ENCODE measurements at places on chromosomes 5 and 9.

- no peak for DNase-seq
These were observed 165.6 kb upstream of the IER5L start for GRCh38 chr9:129343424-129344375.

DNA sequence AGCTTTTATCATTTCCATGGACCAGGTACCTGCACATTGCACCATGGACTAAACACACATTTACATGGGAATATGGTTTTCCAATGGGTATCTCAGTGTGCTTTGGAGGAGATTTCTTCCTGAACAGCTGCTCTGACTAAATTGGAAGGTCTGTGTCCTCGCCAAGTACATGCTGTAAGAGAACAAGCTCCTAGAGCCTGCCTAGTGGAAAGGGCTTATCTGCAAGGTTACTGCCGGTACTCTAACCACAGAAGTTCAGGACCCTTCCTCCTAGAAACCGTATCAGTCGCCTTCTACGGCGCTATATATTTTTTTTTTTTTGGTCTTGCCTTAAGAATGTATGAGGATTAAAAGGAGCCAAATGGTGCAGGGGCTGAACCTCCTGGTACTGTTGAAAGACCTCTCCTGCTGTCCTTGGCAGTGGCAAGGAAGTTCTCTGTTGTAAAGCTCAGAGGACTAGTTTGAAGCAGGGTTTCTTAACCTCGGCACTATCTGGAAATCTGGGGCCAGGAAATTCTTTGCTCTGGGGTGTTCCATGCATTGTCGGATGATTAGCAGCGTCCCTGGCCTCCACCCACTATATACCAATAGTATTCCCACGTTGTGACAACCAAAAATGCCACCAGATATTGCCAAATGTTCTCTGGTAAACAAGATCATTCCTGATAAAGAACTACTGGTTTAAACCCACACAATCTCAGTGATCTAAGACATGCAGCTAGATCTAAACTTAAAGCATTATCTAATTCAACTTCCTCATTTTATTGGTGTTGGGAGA lies 107.4 kb downstream of the FBXO38 start:
- no peak for DNase-seq

DNA sequence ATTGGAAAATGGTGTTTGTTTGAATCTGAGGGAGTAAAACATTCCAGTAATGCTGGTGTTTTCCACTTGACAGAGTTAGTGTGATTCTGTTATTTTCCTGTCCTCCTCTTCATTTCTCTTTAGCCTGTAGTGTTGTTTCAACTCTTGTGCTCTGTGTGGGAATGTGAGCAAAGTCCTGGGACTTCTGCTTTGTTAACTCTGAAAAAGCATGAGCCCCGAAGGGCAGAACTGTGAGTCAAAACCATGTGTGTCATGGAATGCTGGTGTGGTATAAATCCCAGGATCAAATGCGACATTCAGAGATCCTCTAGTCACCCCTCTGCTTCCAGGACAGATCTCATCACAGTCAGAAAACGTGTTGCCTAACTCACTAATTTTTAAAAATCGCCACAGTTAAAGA lies 8.9 kb downstream of the F2R start:
- no peak for DNase-seq

DNA sequence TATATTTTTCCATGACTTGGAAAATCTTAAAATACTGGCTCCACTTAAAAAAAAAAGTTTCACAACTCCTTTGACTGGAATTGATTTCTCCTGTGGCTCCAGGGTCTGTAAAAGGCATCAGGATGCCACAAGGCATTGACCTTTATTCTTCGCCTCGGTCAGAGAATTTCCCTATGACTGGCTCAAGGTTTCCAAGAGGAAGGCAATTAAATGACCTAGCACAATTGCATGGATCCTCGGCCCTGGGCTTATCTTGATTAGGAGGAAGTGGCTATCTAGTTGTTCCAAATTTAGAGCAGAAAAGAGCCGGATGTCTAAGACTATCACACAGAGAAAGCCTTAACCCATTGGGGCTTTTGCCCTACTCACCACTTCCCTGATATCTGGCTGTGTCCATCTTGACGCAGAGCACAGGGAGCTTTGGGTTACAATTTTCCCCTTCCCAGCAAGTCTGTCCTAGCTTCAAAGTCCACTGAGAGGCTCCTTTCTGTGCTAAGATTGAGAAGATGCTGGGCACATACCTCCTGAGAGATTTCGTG lies 56.9 kb upstream of the COL15A1 start:
- no peak for DNase-seq

DNA sequence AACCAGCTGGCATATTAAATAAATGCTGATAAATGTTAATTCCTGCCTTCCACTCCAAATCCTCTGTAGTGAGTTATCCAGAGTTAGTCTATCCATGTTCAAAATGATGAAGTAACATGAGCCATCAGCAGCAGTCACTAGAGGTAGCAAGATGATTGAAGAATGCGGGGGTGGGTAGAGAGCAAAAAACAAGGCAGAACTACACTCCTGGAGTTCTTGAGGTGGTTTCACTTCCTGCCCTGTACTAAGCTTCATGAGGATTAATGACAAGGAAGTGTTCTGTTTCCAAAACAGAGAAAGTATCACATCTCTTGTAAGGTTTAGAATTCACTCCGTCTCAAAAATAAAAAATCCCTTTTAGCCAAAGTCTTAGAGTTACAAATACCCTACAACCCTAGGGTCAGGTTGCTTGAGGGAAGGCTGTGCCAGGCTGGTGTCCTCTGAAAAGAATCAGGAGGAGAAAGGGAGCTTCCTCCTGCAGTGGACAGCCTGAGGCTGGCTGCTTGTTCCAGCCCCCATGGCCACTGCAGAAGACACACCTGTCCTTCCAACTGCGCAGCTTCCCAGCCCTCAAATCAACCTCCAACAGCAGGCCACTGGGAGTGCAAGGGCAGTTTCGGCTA lies 180.2 kb downstream of the DENND1A start:
- DNase-seq: no peak

DNA sequence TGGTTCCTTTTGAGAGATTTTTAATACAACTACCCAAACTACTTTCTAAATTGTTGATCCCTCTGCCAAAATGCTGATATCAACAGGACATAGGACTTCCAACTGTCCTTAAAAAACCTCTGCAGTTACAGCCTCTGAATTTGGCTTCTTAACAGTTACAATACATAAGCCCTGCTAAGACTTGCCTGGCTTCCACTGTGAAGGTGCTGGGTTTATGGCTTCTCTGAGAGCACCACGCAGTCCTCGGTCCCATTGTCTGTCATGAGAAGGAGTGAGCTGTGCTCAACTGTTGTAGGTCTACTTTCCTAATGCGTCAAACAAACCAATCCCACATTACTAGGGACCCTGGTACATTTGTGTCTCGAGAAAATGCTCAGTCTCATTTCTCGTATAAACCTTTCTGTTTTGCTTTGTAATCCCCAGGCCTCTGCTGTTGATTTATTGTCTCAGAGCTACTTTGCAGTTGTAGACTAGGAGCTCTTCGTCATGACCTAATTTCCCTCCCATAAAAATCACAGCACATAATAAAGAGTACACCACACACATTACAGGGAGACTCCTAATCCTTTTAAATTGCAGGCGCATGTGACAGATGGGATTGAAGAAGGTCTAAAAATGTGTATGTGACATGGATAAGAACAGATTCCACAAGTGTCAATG lies 274.9 kb downstream of the NR3C1 start:
- DNase-seq: no peak

DNA sequence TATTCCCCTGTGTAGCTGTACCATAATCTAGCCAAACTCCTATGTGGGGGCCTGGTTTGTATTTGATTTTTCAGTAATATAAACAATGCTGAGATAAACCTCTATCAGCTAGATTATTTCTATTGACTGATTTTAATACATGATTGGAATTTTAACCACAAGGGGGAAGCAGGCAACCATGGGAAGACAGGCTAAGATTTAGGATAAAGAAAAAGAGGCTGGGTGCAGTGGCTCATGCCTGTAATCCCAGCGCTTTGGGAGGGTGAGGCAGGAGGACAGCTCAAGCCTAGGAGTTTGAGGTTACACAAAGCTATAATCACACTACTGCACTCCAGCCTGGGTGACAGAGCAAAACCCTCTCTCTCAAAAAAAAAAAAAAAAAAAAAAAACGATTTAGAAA lies 18.1 kb upstream of the GPX3 start:
- DNase-seq: no peak

DNA sequence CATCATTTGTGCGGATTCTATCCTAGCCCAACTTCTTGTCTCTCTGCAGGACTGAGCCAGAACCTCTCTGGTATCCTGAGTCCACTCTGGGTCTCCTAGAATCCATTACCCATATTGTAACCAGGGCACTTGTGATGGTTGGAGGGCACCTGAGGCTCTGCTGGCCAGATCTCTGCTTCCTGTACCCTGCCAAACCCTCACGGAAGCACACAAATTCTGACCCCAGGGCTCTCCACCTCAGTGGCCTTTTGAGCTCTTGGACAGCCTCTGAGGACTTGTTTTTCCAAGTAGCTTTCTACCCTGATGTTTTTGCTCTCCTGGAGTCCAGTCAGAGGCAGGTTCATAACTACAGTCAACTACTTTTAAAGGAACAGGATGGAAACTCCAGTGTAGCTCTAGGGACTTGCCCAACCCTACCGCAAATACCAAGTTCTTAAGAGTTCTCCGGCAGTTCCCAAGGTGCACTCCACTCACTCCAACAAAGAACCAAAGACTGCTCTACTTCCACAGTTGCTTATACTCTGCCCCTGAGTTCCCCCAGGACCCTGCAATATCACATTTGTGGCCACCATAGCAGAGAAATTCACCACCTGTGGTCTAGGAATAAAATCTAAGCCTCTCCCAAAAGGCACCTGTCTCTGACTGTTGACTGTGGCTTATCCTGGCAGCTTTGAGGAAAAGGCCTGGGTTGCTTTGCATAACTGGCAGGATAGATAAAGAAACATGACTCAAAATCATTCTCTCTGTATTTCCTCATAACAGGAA lies 9.6 kb downstream of the PIP5K1B start:
- DNase-seq: no peak

DNA sequence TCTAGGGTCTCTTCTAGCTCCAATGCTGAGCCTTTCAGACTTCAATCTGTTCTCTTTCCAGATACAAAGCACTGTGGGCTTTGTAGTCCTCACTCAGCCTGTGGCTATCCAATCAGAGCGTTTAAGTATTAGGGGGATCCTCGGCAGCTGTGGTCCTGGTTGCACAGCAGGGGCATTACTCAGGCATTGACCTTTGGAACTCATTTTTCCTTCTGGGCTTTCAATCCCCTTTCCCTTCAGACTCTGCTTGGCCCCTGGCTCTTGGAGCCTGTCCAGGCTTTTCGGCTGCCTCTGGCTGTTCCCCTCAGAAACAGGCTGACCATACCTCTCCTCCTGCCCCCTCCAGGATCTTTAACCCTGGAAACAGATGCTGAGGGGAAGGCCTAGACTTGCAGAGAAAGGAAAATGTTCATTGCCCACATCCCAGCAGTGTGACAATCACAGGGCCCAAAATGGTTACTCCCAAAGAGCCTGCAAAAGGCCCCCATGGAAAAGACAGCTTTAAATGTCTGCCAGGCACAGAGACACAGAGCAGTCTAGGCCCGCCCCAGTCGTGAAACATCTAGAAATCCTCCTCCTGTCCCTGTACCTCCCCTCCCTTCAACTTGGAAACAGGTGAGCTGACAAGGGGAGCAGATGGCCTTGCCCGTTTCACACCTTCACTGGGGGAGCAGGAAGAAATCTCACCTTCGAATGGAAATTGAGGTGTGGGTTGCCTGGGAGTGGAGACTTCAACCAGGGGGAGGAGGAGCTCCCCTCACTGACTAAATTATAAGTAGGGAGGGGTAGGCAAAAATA lies 13.7 kb downstream of the C1QTNF2 start:
- DNase-seq: no peak

GRCh38 chr5:154945695-154946301 lies 4.9 kb downstream of the MRPL22 start:
- DNase-seq: no peak

DNA sequence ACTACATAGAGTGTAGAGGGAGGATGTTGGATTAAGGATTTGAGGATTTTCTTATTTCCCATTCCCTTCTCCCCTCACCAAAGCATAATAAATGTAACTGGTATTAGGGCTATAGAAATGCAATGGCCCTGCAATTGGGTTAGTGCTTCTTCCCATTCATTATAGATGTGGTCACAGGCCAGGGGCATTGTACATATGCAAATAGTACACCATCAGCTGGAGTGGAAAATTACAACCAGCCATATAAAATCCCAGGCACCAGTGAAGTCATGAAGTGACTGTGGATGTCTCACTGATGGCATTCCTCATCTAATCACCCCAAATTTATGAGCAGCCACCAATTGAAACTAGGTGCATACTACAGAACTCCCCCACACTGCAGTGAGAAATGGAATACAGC lies 105.9 kb downstream of the PLK2 start:
- DNase-seq: no peak

GRCh38 chr5:142800776-142801494 lies 30.8 kb downstream of the ARHGAP26 start:
- peak; percentile 30 for DNase-seq

- no peak for DNase-seq
These were observed 381.3 kb upstream of the SLC24A2 start for GRCh38 chr9:20170122-20170521.

- no peak for DNase-seq
These were observed 35.0 kb downstream of the TPPP start for GRCh38 chr5:658103-658502.

- DNase-seq: no peak
These were observed 26.8 kb downstream of the ZNF346 start for GRCh38 chr5:177049285-177049684.

Data from activated CD4-positive, alpha-beta T cell treated with anti-CD3 and anti-CD28 coated beads for 4 hours (primary cell).